Activated T-helper 1 cell treated with anti-CD3 and anti-CD28 coated beads, Interleukin-12 subunit alpha, Interleukin-12 subunit beta, Interleukin-2, Interleukin-4 antibody, amounts not matched to agents 30 ng/mL and 10 ng/mL and 1 ng/mL, durations not matched to agents 14 hours and 24 hours and 36 hours (primary cell): ENCODE measurements at places on chromosomes 13 and 19.

DNA sequence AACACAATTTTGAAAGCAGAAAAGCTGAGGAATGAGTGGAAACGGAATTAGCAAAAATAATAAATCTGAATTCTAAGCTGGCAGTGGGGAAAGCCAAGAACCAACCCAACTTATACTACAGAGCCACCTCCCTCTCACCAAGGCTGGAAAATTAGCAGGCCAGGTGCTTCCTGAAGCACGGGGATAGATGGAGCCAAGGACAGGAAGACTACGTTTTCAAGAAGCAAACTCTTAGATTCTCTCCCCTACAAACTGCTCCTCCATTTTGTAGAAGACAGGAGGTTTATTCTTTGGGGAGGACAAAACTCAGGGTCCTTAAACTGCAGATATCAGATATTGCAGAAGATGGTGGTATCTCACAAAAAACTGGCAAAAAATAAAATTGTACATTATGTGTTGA is 8.8 kb downstream of the CCDC70 start:
- no peak for DNase-seq

DNA sequence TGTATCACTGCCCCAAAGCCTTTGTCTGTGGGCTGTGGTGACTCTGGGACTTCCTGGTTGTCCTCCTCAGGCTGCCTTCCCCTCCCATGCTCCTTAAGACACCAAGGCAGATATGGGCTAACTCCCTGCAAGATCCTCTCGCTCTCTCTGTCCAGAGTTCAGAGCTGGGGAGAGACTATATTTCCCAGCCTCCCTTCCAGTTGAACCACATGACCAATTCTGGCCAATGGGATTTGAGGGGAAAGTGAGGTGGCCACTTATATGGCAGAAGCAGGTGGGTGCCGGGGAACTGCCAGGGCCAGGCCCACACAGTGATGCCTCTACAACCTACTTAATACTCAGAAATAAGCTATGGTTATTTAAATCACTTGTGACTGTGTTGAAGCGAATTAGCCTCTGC is 16.2 kb upstream of the ANGPTL8 start:
- no peak for DNase-seq

DNA sequence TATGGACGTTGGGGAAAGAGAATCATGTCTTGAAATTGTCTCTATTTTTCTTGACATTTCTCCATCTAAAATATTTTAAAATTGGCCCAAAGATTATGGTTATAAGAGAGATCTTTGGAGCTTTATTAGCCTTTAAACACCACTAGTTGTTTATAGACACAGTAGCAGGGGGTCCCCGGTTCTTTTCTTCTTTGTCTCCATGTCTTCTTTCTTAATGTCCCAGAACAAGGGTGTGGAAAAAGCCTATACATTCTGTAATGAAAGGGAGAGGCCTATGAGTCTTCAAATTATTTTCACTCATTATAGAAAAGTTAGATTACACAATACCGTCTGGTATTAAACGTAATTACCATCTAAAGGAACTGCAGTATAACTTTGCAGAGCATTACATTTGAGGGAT is 300.0 kb downstream of the NALCN start:
- DNase-seq, result no peak

DNA sequence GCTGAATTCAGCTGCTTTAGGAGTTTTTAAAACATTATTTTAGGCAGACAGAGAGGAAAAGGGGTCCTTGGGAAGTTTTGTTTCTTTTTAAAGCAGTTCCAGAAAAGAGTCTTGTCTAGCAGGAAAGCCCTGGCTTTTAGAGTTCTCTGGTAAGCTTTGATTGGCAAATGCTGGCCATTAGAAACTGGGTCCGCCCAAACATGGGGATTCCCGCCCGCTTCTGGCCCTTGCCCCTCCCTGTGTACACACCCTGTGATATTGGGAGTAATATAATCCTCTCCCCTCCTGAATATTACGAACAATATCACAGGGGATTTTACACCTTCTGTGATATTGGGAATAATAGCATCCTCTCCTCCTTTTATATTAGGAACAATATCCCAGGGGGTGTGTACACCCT is 58.9 kb downstream of the ERICH4 start:
- DNase-seq, result no peak

- DNase-seq, result no peak
Observed at GRCh38 chr19:21812448-21812847, 23.5 kb downstream of the ZNF43 start.
